Lower lobe of right lung (tissue), 2 donors: ENCODE measurements at places on chromosomes 2 and 18. TPM values are rescaled to one million over a fixed set of nuclear protein-coding genes. Genes with fewer than 3 reads are reported as not detected.

DNA sequence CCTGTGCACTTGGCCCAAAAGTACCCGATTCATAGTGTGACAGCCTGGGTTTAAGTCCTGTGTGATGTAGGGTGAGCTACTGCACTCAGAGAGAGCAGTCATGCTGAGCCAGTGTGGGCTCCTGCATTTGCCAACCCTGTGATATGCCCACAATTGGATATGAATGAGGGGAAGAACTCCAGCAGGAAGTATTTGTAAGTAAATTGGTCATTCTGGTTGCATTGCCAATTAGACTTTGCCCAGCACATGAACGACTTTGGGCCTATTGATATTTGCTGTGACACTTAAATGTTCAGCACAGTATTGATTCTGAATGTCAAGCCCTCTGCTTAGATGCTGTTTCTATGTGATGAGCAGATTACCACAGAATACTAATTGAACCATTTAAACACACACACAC is 570.9 kb downstream of the PIK3C3 start:
- no peak for DNase-seq

DNA sequence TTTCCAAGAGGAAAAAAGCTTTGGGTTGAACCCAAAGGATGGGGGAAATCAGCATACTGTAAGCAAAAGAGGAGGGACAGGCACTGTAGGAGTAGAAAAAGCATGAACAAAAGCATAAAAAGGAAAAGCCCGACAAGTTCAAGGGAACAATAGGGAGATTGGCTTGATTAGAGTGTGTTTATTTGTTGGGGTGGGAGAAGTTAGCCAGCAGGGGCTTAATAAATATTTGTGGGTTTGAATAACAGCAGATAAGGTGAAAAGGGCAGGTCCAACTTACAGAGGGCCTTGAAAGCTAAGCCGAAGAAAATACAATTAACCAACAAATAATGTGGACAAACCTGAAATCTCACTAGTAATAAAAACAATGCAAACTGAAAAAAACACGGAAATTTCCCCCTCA is 126.7 kb downstream of the THADA start:
- DNase-seq = no peak

The COLEC11 gene
- 0.30 TPM for total RNA-seq

- DNase-seq = no peak
These were observed 99.6 kb downstream of the CELF4 start for GRCh38 chr18:37465958-37466357.

The IKZF2 gene
- 16.5 TPM for total RNA-seq

GRCh38 chr2:48107326-48107925 is 201.1 kb upstream of the FBXO11 start:
- DNase-seq = no peak

The PMAIP1 gene
- 1.6 TPM for total RNA-seq

DNA sequence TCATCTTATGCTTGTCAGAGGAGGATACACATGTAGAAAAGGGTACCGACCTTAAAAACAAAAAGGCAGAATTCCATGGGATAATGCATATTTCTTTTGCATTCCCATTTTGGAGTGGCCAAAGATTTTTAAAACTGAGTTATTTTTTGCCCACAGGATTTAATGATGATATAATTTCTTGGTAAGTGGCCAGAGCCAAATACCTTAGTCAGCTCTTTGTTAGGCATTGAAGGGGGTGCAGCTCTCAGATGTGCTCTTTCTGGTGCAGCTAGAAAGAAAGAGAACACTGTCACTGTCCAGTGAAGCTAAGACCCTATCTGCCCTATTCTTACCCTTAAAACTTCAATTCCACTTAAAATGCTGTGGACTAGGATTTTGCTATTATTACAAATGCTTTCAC is 10.8 kb downstream of the COQ10B start:
- DNase-seq = no peak

The NMUR1 gene
- 4.4 TPM for total RNA-seq

DNA sequence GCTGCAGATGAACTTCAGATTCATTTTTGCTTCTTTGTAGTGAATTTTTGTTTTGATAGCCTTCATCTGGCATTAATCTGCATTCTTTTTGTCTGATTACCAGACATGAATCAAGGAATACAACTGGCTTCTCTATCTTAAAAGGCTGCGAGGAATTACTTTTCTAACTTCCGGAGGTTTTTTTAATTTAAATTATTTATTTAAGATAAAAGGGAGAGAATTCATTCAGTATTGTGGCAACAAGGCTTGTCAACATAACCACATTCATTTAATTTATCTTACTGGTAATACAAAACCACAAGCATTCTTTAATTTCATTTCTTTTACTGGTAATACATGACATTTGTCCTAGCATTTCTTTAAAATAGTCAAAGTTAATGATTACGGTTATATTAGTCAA is 36.0 kb downstream of the CSRNP3 start:
- DNase-seq = no peak

DNA sequence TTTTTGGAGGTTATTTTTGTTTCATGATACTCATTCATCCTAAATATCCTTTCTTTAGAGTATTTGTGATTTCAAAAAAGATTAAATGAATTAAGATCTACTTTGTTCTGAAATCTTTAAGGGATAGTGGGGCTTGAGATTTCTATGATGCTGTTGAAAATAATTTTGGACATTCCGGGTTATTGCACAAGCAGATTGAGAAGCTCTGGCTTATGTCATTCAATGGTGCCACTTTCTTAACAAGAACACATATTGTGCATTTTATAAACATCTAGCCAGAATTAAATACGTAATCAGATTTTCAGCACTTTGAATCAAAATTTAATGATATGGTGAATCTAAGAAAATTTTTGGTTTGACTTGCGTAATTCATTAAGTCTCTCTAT is 207.7 kb upstream of the COL3A1 start:
- no peak for DNase-seq

GRCh38 chr18:33916200-33916599 is 308.5 kb downstream of the NOL4 start:
- no peak for DNase-seq

DNA sequence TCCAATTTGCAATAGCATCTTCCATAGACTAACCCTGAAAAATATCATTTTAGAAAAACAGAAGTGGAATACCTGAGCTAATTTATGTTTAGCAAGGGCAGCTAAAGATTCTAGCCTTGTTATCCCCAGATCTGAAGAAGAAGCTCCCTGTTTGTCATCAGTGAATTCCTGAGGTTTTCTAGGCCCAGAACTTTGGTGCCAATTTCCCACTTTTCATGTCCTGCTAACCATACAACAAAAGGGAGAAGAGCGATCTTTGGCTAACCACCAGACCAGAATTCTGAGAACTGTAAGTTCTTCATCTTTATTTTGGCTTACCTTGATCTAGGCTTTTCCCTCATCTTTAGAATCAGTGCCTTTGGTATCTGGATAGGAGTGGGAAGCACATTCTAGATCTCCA is 51.3 kb upstream of the RASGRP3 start:
- no peak for DNase-seq

GRCh38 chr2:64942693-64943092 is 46.5 kb upstream of the SLC1A4 start:
- DNase-seq = no peak
